DND-41 (cell line): ENCODE measurements at places on chromosomes 1 and 21.

GRCh38 chr1:33043267-33044092, 6.8 kb upstream of the AK2 start:
- no peak overlapping the region for H3K4me3 ChIP-seq
- H3K4me1 ChIP-seq, result no peaks in the 10 kb centered on the region
- no peaks in the 10 kb centered on the region for H3K36me3 ChIP-seq
- H3K27me3 ChIP-seq, result no peaks in the 10 kb centered on the region
- DNase-seq, result no peak
- no peak overlapping the region for H3K27ac ChIP-seq

DNA sequence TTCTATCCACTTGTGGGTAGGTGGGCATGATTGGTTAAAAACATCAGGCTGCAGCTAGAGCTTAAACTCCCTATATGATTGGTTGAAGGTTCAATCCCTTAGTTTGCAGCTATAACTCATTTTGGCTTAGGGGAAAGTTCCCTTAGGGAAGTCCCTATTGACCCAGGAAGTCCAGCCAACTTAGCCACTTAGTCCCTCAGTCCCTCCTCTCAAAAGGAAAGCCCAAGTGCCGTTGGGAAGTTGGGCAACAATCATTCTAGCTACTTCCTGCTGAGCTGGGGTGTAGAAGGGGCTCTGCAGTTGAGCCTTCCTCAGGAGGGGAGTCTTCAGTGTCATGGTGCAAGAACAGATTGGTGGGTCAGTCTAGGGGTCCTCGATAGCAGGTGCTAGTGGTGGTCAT, 12.2 kb downstream of the MSTO1 start:
- H3K4me3 ChIP-seq, result no peak overlapping the region
- H3K27me3 ChIP-seq, result no peaks in the 10 kb centered on the region
- H3K4me1 ChIP-seq, result no peaks in the 10 kb centered on the region
- DNase-seq, result no peak

DNA sequence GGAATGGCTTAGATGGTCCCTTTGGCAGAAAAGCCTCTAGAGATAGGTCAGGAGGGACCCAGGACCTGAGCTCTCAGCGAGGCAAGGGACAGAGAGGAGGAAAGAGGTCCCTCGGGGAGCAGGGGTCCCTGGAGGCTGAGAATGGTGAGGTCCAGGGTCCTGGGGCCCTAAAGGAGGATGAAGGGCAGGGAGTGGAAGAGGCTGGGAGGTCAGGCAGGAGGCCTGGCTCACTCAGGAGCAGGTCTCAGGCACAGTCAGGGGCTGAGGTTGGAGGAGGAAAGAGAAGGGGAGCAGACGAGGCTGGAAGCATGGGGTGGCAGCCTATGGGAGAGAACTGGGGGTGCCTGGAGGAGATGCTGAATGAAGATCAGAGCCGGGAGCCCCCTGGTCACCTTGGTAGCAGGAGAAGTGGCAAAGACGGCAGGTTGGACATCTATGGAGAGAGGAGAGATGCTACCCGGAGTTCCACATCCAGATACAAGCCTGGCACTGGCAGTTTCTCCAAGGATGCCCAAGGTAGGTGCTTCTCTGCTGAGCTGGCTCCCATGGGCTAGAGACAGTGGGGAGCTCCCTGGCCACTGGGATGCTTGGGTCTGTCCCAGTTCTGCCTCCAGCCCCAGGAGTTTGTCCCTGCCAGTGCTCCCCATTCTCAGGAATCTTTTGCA, 22.6 kb downstream of the IGFN1 start:
- DNase-seq, result no peak
- H3K4me1 ChIP-seq, result no peaks in the 10 kb centered on the region
- no peaks in the 10 kb centered on the region for H3K36me3 ChIP-seq
- no peak overlapping the region for H3K27ac ChIP-seq

DNA sequence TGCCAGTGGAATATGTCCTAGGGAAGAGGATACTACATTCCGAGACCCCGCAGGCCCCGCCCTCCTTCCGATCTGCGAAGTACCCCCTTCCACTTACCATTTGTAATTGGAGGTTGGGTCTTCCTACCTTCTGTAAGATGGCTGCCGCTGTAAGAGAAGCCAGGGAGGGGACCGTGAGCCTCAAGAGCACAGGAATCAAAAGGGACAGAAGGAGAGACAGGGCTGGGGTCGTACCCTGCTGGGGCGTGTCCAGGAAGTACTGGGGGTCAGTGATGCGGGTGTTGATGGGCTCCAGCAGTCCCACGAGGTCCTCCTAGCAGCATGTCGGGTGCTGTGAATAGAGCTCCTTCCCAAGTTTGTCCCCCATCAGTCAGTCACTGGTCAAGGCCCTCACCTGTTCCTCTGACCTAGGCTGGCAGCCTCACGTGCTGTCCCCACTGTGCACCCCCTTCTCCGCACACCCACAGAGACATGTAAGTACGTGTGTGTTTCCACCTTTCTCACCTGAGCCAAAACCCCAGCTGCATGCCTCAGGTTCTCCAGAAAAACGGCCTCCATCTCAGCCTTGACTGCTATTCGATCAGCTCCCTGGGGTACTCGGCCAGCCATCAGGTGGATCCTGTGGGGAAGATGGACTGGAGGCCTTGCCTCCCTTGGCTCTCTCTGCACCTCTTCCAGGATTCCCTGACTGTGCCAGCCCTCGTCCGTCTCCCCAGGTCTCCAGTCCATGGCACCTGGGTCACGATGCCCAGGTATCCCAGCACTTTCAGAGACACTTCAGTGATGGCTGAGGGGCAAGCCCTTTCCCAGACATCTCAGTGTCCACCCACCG, 1.8 kb downstream of the HYI start:
- peaks cover 27% of the 10 kb centered on the region for H3K4me1 ChIP-seq
- peak overlapping the region; percentile 58; the same call in 1 of the 2 replicates for H3K4me3 ChIP-seq
- H3K36me3 ChIP-seq, result peaks cover 54% of the 10 kb centered on the region
- no peak for DNase-seq
- no peak overlapping the region for H3K27ac ChIP-seq

DNA sequence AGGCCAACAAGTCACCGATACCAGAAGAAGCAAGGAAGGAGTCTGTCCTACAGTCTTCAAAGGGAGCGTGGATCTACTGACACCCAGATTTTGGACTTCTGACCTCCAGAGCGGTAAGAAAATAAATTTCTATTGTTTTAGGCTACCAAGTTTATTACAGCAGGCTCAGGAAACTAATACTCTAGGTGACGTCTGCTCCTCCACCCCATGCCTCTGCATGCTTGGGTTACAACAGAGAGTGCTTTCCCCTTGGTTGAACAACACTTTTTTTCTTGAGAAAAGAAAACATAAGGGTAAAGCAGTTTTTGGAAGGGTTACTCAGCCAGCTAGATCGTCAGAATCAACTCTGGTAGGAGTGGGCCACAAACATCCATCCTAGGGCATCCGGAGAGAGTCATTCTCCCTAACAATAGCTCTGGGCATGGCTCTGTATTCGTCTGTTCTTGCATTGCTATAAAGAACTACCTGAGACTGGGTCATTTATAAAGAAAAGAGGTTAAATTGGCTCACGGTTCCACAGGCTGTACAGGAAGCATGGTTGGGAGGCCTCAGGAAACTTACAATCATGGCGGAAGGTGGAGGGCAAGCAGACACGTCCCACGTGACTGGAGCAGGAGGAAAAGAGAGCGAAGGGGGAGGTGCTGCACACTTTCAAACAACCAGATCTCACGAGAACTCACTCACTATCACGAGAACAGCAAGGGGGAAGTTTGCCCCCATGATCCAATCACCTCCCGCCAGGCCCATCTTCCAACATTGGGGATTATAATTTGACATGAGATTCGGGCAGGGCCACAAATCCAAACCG, 22.2 kb upstream of the DNAJC11 start:
- no peak for DNase-seq
- H3K4me1 ChIP-seq, result no peaks in the 10 kb centered on the region
- H3K27ac ChIP-seq, result no peak overlapping the region
- H3K36me3 ChIP-seq, result no peaks in the 10 kb centered on the region

- no peak overlapping the region for H3K27ac ChIP-seq
- no peaks in the 10 kb centered on the region for H3K36me3 ChIP-seq
- no peak overlapping the region for H3K4me3 ChIP-seq
Measured at GRCh38 chr1:47711848-47712492, 274.1 kb downstream of the FOXD2 start.

- no peak for DNase-seq
- peaks cover 11% of the 10 kb centered on the region for H3K4me1 ChIP-seq
- no peak overlapping the region for H3K27ac ChIP-seq
- no peaks in the 10 kb centered on the region for H3K36me3 ChIP-seq
Measured at GRCh38 chr1:173300061-173301044, 93.2 kb upstream of the TNFSF4 start.

GRCh38 chr1:62989497-62989896, 205.6 kb downstream of the ATG4C start:
- no peaks in the 10 kb centered on the region for H3K4me1 ChIP-seq
- no peaks in the 10 kb centered on the region for H3K36me3 ChIP-seq
- peaks cover 3% of the 10 kb centered on the region for H3K27me3 ChIP-seq
- H3K27ac ChIP-seq, result no peak overlapping the region
- H3K4me3 ChIP-seq, result no peak overlapping the region

- DNase-seq, result no peak
- H3K27me3 ChIP-seq, result no peaks in the 10 kb centered on the region
- no peak overlapping the region for H3K4me3 ChIP-seq
- H3K4me1 ChIP-seq, result peaks cover 98% of the 10 kb centered on the region
- peak overlapping the region; percentile 86 for H3K27ac ChIP-seq
Measured at GRCh38 chr1:230113593-230114236, 46.7 kb downstream of the GALNT2 start.

- no peaks in the 10 kb centered on the region for H3K27me3 ChIP-seq
- H3K36me3 ChIP-seq, result no peaks in the 10 kb centered on the region
- no peaks in the 10 kb centered on the region for H3K4me1 ChIP-seq
- H3K27ac ChIP-seq, result no peak overlapping the region
Measured at GRCh38 chr1:4058122-4058521, 158.1 kb upstream of the C1orf174 start.
